Fibroblast of the conjunctiva (primary cell): ENCODE measurements at places on chromosomes 16 and 17.
A peak's percentile ranks its signal among the peaks of the same experiment; 100 is the strongest.

- no peak for DNase-seq
Observed at GRCh38 chr17:16075949-16076348, 76.3 kb downstream of the TTC19 start.

- DNase-seq, result no peak
Observed at GRCh38 chr17:750431-751037, 1.5 kb downstream of the GEMIN4 start.

DNA sequence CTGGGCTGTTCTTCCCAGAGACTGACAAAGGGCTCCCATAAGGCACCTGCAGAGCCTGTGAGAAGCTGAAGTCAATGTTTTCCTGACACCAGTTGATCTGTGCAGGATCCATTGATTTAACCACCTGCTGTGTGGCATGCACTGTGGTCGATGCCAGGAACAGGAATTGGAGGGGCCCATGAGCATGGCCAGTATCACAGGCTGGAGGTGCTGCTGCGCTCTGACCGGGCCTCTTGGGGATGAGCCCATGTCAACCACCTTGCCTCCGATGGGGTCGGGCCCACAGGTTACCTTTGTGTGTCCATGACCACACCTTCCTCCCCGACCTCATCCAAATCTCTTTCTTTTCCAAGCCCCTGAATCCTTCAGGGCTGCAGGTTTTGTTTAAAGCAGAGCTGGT, 18.2 kb upstream of the STH start:
- DNase-seq, result no peak

- no peak for DNase-seq
Observed at GRCh38 chr17:70208825-70209555, 39.7 kb downstream of the KCNJ2 start.

DNA sequence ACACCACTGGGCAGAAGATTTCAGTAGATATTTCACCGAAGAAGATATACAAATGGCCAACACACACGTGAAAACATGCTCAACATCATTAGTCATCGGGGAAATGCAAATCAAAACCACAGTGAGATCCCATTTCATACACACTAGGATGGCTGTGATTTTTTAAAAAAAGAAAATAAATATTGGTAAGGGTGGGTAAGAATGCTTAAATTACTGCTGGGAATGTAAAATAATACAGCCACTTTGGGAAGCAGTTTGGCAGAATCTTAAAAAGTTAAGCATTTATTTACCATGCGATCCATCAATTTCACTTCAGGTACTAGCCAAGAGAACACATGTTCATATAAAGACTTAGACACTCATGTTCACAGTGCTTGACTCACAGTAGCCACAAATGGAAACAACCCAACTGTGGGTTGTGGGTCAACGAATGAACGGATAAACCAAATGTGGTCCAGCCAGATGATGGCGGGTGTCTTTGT, 6.5 kb upstream of the C16orf74 start:
- no peak for DNase-seq

DNA sequence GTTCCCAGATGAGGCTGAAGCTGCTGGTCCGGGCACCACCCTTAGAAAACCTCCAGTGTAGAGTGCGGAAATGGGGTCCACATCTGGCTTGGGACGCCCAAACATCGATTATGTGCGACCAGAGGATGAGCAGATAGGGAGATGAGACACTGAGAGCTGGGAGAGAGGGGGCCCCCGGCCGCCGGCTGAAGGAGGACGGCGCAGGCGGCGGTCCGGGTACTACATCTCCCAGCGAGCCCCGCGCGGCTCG, 182 bp upstream of the SPECC1 start:
- DNase-seq, result peak; percentile 16

GRCh38 chr16:86288716-86289294, 221.5 kb upstream of the FOXF1 start:
- DNase-seq, result no peak

- no peak for DNase-seq
Observed at GRCh38 chr17:74108126-74108705, 95.3 kb upstream of the RPL38 start.

DNA sequence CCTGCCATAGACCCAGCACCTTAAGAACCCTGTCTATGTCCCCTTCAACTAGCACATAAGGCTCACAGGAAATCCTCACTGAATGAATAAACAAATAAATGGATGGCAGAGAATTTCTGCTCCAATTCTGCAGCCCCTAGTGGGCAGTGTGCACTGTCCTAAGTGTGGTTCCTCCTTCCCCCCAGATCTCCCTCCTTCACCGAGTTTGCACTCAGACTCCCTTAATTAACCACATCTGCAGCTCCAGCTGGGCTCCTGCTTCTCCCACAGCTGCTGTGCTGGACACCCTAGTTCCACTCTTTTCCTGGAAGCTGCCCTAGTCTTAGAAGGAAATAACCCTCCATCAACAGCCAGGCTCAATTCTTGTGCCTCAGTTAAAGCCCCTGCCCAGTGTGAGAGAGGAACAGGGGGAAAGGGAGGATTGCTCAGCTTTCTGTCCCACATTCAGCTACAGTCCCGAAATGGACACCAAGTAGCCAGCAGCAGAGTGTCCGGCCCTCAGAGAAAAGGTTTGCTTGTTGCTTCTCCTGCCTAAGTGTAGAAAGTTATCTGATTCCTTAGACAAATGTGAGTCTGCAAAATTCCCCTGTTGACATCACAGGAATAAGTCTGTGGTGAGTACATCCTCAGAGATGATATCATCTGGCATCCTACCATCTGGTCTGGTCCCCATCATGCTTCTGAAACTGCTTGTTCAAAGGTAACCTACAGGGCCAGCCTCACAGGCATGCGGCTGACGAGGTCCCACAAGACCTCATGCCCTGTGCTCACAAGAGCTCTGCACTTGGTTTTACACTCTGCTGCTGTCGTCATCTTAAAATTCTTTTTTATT, 12.3 kb downstream of the LRRC3C start:
- DNase-seq, result peak; percentile 56

- no peak for DNase-seq
Observed at GRCh38 chr16:89172528-89173173, 1.1 kb downstream of the CDH15 start.

DNA sequence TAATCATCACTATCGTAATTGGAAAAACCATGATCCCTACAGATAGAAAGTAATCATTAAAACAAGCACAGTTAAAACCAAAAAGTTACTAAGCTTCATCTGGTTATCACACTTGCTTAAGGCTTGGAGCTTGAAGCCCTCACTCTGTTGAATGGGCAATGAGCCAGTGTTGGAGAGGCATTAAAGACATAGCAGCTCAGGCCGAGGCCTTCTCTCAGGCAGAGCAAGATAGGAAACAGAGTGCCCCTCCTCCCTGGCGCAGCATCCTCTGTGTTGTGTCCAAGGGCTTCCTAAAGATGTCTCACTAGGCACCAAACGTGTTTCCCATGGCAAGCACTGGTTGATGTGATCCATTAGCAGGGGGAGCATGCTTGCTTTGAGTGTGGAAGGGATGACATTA, 34.9 kb upstream of the LGALS9 start:
- no peak for DNase-seq
